Left lung (tissue), 14 donors: ENCODE measurements at places on chromosomes 5 and 9. TPM values are rescaled to one million over a fixed set of nuclear protein-coding genes. Genes with fewer than 3 reads are reported as not detected.

DNA sequence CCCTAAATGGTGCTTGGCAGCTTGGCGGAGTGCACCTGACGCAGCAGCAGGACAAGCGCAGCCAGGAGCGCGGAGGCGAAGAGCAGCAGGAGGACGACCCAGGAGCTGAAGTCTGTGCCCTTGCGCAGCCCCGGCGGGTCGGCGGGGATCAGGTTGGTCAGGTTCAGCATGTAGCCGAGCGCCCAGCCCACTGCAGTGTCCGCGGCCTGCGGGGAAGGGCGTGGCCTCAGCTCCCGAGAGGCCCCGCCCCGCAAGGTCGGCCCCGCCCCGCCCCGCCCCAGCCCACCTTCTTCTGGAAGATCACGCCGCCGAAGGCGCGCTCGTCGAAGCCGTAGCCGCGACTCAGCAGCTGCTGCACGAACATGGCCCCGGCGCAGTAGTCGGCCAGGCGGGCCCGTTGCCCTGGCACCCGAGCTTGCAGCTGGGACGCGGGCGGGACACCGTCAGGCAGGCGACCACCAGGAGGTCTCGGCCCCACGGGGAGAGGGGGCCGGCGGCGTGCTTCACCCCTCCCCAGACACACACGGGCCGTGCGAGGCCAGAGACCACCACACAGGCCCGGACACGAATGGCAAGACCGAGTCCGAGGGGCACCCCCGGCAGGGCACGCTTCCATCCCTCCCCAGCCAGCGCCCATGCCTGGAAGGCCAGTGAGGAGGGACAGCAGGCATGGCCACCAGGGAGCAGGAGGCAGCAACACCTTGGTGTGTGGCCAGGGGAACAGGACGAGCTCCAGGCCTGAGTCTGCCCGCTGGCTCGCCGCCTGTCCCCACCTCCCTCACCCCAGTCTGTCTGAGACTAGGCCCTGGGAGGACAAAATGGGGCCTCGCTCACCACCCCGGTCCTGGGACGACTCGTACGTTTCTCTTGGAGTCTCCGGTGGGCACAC lies 2.9 kb upstream of the NPDC1 start:
- peaks cover 19% of the 10 kb centered on the region for H3K4me1 ChIP-seq
- peaks cover 100% of the 10 kb centered on the region for H3K27me3 ChIP-seq
- no peak for DNase-seq
- H3K27ac ChIP-seq, result no peak overlapping the region

DNA sequence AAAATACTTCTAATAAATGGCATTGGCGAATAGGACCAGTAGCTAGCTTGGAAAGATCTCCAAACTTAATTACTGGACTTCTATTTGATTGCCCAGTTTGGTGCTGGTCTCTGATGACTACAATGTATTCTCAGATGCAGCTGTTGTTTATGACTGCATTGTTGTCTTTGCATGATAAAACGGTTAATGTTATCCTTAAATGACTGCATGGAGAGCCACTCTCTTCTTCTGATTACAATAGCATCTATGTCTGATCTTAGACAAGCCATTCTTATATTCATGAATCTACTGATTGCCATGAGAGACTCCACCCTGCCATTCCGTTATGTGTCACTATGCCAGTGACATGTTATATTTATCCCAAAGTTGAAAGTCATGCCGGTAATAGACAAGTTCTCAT lies 42.9 kb upstream of the ERBIN start:
- H3K36me3 ChIP-seq, result no peaks in the 10 kb centered on the region
- H3K4me3 ChIP-seq, result no peak overlapping the region
- no peak overlapping the region for H3K27ac ChIP-seq
- no peaks in the 10 kb centered on the region for H3K27me3 ChIP-seq
- no peak for DNase-seq
- no peaks in the 10 kb centered on the region for H3K4me1 ChIP-seq

GRCh38 chr9:76166526-76166925 lies 227.7 kb downstream of the RFK start:
- no peak for DNase-seq
- no peak overlapping the region for H3K27ac ChIP-seq
- no peaks in the 10 kb centered on the region for H3K36me3 ChIP-seq
- no peaks in the 10 kb centered on the region for H3K27me3 ChIP-seq
- no peaks in the 10 kb centered on the region for H3K4me1 ChIP-seq

DNA sequence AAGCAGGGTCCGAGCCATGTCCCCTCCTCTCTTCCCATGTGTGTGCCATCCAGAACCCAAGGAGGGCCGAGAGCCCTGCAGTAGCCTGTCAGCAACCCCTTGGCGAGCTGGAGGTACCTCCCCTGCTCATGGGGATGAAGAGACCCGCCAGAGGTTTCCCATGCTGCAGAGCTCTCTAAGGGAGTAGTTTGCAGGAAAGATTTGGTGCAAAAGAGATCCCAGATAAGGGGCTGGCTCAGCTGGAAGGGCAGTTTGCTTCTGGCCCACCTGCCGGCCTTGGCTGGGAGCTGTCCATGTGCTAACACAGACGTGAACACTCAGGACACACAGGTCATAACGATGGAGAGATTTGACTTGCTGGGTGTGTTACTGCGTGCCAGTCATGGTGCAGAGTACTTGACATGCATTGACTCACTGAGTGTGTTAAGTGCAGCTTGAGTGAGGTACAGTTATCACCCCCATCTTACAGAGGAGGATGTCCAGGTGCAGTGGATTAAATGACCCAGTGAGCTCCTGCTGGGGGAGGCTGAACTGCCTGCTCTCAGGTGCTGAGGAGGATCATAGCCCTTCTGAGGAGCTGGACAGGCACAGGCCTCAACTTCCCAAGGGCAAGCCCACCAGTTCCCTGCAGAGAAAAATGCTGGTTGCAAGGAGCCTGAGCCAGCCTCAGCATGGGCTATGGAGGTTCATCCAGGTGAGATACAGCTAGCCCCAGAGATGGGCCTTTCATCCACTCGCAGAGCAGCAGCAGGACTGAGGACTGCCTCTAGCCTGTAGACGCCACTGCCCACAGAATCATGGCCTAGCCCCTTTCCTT lies 6.3 kb upstream of the SLC25A48 start:
- no peak overlapping the region for H3K4me3 ChIP-seq
- no peak for DNase-seq
- H3K27me3 ChIP-seq, result no peaks in the 10 kb centered on the region
- H3K36me3 ChIP-seq, result no peaks in the 10 kb centered on the region

DNA sequence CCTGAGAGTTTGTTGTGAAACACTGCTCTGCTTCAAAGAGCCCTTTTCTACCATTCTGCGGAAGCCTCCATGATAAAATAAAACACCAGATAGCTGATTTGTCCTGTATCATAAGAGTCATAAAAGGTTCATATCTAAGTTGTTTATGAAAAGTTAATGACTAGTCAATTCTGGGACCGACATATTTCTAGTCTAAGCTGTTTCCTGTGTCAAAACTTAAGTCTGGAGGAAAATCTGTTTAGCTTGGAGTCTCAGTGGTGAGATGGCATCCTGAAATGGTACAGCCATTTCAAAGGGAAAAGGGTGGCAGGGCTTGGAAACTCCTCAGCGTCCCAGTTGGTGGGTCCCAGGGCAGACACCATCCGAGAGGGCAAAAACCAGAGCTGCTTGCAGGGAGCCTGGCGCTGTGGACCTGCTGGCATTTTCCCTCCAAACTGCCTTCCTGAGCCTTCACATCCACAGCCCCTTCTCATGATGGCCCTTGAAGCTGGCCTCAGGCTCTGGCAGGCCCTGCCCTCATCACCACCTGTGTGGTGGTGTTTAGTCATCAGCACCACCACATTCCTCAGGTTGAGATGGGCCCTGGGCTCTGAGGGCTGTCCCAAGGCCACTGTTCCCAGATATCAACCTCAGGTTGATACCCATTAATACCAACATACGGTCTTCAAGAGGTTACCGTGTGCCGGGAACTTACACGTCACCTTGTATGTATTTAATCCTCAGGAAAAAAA lies 184.0 kb downstream of the HSPA4 start:
- no peak for DNase-seq
- peaks cover 6% of the 10 kb centered on the region for H3K4me1 ChIP-seq
- no peaks in the 10 kb centered on the region for H3K27me3 ChIP-seq
- H3K4me3 ChIP-seq, result no peak overlapping the region
- no peaks in the 10 kb centered on the region for H3K36me3 ChIP-seq

- H3K27ac ChIP-seq, result no peak overlapping the region
- no peaks in the 10 kb centered on the region for H3K27me3 ChIP-seq
- H3K4me1 ChIP-seq, result no peaks in the 10 kb centered on the region
- no peak overlapping the region for H3K4me3 ChIP-seq
Observed at GRCh38 chr5:3281366-3281765, 314.3 kb upstream of the IRX1 start.

DNA sequence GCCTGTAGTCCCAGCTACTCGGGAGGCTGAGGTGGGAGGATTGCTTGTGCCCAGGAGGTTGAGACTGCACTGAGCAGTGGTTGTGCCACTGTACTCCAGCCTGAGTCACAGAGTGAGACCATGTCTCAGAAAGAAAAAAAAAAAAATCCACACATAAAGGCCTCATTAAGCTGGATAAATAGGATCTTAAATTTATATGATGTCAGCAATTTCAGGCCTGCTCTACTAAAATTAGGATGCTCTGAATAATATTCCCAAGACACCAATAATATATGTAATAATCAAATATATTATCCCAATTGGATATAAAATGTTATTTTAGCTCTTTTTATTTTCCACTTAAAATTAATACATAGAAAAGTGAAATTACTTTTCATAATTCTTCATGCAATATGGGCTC lies 43.6 kb downstream of the NLN start:
- H3K27me3 ChIP-seq, result no peaks in the 10 kb centered on the region
- no peak overlapping the region for H3K4me3 ChIP-seq
- H3K27ac ChIP-seq, result no peak overlapping the region

NUDT12 gene
- total RNA-seq, result 11.2 TPM
